ENCODE measurements at places on chromosomes 7 and 10.

GRCh38 chr7:124914298-124914697 lies 15.3 kb downstream of the POT1 start:
- DNase-seq, result no peak

DNA sequence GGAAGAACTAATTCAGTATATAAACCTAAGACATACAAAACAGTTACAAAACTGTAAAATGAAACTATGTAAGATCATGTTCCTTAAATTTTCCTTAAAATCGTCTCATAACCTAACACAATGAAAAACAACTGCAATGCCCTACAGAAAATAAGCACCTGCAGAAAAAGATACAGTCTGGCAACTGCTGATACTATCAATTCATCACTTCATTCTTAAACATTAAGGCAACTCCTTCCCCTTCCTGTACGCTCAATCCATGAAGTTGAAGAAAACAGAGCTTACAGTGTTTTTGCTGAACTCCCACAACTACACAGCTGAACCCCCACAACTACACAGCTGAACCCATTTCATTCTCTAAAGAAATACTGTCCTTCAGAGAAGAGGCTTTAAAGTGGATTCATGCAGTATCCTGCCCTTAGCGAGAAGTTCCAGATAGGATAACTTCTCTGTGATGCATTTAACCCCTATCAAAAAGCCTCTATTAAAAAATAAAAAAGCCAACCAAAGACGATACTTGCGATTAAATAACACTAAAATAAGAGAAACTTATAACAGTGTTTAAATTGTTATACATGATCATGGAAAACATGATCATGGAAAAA lies 50.0 kb downstream of the JMJD1C start:
- DNase-seq, result no peak

DNA sequence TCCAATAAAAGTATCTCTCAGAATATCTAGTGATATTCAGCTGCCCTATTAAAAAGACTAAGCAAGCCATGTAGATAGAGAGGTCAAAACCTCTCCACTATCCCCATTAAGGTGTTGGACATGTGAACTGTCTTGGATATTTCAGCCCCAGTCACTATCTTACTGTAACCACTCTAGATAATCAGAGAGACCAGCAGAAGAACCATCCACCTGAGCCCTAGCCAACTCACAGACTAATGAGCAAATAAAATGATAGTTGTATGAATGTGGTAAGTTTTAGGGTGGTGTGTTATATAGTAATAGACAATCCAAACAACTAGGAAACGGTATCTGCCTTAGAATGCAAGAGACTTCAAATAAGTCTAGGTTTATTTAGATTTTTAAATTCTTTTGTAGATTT lies 268.6 kb upstream of the KLF14 start:
- no peak for DNase-seq

DNA sequence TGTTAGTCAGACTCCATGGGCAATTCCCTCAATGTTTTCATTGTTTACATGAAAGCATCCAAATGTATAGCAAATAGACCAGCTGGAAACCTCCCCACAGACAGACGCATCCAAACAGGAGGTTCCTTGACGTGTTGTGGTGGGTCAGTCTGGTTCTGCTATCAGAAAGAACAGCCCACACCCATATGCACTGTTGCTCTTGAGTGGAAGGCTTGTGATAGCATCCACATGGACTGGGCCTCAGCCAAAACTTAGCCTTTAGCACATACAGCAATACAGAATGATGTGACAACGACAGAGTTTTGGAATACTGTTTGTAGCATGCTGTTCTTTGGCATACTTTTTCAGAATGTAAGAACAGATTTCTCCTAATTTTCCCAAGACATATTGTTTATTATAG lies 299.2 kb upstream of the ETV1 start:
- DNase-seq, result no peak

DNA sequence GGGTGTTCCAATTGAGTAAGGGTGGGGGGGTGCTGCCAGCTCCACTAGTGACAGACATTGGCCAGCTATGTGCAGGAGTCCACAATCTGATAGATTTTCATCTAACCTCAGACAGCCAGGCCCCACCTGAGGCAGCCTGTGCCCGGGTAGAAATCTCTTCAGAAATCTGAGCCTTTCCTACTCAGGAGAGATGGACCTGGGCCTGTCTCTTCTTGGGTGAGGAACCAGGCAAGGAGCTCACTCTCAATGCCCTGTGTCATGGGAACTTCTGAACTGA lies 86.9 kb downstream of the UBE2H start:
- no peak for DNase-seq

DNA sequence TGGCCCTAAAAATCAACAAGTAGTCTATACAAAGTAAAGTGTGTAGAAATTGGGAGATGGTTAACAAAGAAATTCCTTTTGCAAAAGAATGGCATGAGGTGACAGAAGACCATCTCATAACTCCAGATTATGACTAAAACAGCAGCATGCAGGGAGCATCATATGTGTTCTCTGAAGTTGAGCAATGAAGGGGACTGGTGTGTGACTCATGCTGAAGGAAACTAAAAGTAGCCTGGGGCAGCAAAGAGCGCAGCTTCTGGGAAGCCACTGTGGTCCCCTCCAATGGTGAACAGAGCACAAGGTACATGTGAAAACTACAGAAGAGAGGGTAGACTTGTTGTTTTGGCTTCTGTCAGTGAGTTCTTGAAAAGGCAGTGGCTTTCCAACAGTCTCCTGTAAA lies 133.4 kb downstream of the MACC1 start:
- DNase-seq, result no peak

- DNase-seq, result no peak
These were observed 5.8 kb downstream of the FBH1 start for GRCh38 chr10:5895804-5896203.

- DNase-seq, result no peak
These were observed 47.6 kb downstream of the STEAP1B start for GRCh38 chr7:22452142-22452959.

DNA sequence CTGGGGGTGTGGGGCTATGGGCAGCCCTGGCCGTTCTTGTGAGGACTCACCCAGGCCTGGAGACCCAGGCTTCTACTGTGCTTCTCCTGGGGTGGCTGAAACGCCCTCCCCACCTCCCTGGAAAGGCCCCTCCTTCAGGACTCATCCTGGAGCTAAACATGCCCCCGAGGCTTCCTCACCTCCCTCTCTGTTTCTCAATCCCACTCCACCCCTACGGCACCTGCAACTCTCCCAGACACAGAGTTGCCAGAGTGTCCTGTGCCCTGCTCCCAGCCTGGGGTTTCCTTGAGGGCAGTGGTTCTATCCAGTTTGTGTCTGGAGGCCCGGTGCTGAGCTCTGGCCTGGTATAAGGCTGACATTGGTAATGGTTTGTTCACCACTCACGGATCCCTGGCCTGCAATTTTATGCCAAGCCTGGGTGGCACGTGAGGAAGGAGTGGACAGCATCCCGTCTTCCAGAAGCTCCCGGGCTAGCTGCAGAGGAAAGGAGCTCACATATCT lies 68.0 kb downstream of the GRID1 start:
- DNase-seq, result no peak

DNA sequence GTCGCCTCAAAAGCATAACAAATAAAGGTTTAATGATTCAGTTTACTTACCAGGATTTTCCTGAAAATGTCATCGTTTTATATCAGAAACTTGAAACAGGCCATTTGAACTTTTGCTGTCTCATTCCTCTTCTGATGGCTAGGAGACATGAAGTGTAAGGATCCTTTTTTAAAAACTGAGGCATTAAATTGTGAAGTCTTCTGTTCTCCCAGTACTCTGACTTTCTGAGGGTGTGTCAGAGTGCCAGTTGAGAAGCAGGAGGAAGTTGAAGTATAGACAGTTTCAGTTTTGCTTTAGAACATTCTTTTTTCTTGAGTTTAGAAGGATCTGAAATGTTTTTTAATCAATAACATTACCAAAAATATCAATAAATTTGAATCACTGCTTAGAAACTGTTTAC lies at the start of gene SAMD9L:
Gene SAMD9L (minus strand): TSS at position 242 of the 400 bp plus-strand sequence. CDS start 12,414 bp downstream, outside the sequence.
- DNase-seq, result no peak

- DNase-seq, result no peak
These were observed 495.2 kb downstream of the DNAJB6 start for GRCh38 chr7:157832006-157832405.

GRCh38 chr7:98215561-98216495 lies 4.6 kb downstream of the BHLHA15 start:
- no peak for DNase-seq

- no peak for DNase-seq
These were observed 288.3 kb upstream of the MKLN1 start for GRCh38 chr7:131039355-131039762.

GRCh38 chr7:64494912-64495461 lies 67.9 kb downstream of the ZNF680 start:
- DNase-seq, result no peak

GRCh38 chr7:71480791-71481190 lies 348.8 kb downstream of the GALNT17 start:
- no peak for DNase-seq

- no peak for DNase-seq
These were observed 4.7 kb upstream of the TRIM8 start for GRCh38 chr10:102639537-102639936.

- no peak for DNase-seq
These were observed 79.0 kb upstream of the SEMA3C start for GRCh38 chr7:80997841-80998240.

- no peak for DNase-seq
These were observed 289.8 kb downstream of the CACNA2D1 start for GRCh38 chr7:82153776-82154175.

DNA sequence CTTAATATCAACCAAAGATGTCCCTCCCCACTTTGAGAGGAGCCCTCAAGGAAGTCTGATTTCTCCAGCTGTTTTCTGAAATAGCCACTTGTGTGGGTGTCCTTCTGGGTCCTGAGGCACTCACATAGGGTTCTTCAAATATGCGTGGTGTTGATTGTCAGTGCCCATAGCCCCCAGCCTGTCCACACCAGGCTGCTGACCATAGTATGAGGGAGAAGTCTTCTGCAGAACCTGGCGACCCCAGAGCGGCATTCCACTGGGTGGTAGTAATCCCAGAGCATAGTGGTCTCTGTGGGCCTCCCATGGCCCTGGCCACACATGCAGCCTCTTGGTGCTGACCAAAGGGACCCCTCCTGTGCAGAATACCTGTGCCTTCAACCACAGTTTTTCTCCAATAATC lies 82.7 kb upstream of the MACROH2A2 start:
- DNase-seq, result no peak

DNA sequence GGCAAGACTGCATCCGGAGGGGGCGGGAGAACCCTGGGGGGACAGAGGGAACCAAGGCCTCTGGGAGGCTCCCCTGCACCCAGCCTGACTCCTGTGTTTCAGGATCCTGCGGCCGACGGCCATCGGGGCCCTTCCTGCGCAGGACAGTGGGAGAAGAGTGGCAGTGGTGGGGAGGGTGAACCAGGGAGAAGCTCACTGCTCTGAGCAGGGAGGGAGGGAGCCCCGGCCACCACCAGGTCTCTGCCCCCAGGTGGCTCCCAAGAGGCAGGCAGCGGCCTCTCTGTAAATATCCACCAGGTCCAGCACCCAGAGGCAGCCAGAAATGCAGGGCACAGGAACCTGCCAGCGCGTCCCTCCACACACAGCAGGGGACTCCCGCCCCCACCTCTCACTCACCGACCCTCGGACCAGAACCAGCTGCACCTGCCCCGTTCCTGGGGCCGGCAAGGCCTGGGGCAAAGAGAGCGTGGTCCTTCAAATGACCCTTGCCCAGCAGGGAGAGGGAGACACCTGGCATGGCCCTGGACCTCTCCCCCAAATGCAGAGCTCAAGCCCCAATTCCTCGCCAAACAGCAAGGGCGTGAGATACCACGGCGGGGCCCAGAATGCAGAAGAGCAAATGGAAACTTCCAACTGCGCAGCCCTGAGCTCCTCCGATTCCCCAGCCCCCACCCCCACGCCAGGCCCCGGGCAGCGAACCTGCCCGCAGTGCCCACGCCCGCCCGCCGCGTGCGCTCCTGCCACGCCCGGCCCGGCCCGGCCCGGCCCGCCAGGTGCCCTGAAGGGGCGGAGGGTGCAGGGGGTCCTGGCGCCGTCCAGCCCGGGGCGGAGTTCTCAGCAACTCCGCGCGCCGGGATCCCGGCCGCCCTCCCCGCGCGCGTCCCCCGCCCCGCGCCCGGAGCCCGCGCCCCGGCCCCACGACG lies 805 bp downstream of the RASGEF1A start:
- no peak for DNase-seq

DNA sequence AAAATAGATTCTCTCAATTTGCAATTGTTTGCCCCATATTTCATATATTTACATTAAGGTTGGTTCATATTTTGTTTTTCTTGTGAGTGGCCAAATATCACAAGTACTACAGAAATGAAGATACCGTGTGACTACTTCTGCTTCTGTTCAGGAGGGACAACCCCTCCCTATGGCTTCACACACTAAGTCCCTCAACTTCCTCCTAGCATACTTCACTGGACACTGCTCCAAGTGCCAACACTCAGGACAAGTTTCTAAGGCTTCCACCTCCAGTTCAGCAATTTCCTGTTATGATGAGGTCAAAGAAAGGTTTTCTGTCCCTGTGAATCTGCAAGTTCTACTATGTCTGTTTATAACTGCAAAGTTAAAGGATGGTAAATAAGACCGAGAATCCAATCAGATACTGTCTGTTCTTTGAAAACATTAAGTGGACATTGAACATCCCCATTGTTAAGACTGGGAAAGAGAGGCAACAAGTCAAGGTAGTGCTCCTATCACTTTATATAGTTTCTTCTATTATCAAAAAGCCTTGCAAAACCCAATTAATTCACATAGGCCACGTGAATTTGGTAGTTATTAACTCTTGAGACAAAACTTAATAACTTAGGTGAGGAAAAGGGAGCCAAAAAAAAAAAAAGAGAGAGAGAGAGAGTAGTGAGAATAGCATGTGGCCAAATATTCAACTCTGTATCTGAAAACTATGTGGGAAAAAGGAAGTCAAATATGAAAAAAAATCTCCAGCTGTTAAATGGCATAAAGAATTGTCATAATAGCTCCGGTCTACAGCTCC lies 81.3 kb upstream of the DKK1 start:
- no peak for DNase-seq

DNA sequence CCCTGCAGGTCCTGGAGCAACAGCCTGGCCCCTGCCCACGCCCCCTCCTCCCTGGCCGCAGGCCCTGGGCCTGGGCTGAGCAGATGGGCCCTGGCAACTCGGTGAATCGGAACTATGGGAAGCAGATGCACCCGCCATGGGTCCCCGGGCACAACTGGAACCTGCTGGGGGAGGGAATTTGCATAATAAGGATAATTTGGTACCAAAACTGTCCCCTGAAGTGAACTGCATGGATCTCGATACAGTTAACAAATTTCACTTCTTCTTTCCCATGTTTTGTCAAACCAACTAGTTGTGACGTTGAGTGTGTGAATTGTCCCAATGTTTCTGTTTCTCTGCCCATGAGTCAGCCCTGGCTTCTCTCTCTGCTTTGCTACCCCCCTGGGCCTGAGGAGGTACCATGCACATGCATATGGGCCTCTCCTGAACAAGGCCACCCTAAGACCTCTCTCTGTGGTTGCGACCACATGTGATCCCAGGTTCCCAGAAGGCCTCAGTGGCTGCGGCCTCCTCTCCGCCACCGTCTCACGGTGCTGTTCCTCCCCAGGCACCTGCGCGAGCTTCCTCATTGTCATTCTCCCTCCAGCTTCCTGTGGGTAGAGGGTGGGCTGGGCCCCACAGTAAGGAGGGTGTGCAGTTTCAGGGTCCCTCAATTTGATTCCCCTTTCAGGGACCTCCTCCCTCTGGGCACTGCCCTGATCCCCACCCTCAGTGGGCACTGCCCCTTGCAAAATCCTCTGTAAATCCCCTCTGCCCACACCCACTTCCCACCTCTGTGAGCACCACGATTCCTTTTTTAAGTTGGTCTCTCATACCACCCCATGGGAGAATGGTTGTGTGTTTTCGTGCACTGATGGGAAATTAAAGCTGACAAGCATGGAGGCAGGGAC lies 40.0 kb downstream of the FIGNL1 start:
- no peak for DNase-seq
